CD4-positive, alpha-beta T cell (primary cell): ENCODE measurements at places on chromosomes 5 and 9. TPM values are rescaled to one million over a fixed set of nuclear protein-coding genes. Genes with fewer than 3 reads are reported as not detected.

The FBP1 gene
- total RNA-seq: 3.0 TPM

The JAKMIP2 gene
- 0.74 TPM for total RNA-seq

The PDLIM7 gene
- 5.2 TPM for total RNA-seq

The HTR4 gene
- not detected for total RNA-seq

The GRXCR2 gene
- not detected for total RNA-seq

The NFIB gene
- total RNA-seq: not detected

The TAF11L5 gene
- total RNA-seq: not detected

The UAP1L1 gene
- total RNA-seq: 6.5 TPM

The SLC34A3 gene
- not detected for total RNA-seq

The PSD2 gene
- total RNA-seq: not detected

The LRRC70 gene
- 7.3 TPM for total RNA-seq

The ISL1 gene
- total RNA-seq: not detected

The GPX8 gene
- total RNA-seq: not detected

The IFNK gene
- not detected for total RNA-seq
